ENCODE measurements at places on chromosomes 12 and 14.

GRCh38 chr14:64465191-64465822 is at the start of gene AKAP5:
Gene AKAP5, plus strand, starts transcription at chr14:64465499. Its CDS starts 2,896 bp downstream, at chr14:64468395.
- DNase-seq, result no peak

DNA sequence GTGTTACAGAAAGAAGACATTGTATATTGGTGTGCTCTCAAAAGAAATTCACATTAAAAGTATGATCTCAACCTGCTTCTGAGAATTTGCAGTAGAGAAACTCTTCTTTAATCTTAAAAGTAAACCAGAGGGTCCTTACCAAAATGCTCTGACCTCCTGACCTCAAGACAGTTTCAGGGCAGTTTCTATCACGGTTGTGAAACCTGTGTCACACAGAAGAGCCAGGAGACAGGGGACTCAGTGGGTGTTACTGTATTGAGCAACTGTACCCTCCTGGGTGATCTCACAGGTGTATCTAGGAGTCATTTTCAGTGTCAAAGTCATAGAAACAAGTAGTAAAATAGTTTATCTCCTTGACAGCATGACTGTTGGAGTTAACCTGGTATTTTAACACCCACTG is 178.0 kb downstream of the GRIP1 start:
- DNase-seq, result no peak

DNA sequence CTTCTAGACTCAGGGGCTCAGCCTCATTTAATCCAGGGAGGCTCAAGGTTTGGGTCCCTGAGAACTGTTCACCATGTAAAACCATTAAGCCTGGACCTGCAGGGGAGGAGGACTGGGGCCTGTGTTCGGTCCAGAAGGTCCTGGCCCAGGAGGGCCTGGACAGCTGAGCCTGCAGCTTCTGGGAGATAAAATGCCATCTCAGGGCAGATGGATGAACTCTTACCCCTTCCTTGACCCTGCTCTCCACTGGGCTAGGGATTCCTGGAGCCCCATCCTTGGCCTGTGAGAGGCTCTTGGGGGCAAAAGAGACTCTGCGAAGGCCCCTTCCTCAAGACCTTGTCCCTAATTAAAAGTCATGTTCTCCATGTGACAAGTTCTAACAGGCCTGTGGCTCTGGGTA is 51.2 kb downstream of the PRMT8 start:
- DNase-seq, result no peak

DNA sequence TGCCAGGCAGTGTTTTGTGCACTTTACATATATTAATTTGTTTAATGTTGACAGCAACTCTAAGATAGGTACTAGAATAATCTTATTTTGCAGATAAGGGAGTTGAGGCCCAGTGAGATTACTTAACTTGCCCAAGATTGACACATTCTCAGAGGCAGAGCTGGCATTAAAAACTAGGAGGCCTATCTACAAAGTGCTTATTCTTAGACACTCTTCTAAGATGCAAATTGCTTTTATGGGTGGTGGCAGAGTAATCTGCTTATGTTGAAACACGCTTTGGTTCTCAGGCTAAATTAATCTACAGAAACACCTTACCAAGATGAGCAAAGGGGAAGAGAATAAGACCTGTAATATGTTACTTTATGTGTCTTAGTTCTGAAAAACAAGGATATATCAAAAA is 7.2 kb downstream of the MGP start:
- no peak for DNase-seq

- no peak for DNase-seq
Observed at GRCh38 chr12:1779783-1780182, 40.6 kb upstream of the LRTM2 start.

Data from cerebellar nuclear complex (tissue), 1 donor.